ENCODE measurements at places on chromosomes 2 and 18.

GRCh38 chr2:64989982-64990614, 899 bp downstream of the SLC1A4 start:
- DNase-seq = no peak

DNA sequence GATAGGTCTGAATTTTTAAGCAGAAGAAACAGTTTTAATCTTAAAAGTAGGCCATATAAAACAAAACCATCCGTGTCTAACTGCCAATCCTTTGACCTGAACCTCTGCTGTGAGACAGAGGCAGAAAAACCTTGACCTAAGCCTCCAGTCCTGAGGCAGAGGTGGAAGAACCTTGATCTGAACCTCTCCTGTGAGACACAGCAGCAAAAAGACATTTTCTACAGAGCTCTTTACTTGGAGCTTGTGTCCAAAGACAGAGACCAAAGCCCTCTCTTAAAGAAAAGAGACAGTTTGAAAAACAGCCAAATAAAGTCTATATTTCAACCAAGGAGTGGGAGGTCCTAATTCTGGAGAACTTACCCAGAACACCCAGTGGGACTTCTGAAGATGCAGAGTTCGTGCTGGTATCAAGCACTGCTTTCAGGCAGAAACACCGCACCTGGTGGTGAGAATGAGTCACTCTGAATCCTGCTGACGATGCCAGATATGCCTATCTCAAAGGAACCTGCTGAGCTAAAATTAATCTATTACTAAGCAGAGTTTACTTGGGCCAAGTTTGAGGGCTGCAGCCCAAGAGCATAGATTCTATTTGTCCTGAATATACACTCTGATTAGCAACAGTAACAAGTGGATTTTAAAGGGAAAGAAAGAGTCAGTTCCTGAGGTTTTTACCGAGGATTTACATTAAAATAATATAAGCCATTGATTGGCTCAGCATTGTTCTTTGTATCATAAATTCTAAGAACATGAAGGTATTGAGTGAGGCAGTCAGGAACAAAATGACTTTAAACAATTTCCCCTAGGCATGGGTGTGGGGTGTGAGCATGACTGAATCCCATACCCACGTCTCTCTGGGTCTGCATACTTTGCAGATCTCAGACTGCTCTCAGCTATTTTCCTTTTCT, 806.4 kb downstream of the TRIB2 start:
- DNase-seq = no peak

GRCh38 chr2:20771299-20771698, 51.6 kb downstream of the LDAH start:
- no peak for DNase-seq

DNA sequence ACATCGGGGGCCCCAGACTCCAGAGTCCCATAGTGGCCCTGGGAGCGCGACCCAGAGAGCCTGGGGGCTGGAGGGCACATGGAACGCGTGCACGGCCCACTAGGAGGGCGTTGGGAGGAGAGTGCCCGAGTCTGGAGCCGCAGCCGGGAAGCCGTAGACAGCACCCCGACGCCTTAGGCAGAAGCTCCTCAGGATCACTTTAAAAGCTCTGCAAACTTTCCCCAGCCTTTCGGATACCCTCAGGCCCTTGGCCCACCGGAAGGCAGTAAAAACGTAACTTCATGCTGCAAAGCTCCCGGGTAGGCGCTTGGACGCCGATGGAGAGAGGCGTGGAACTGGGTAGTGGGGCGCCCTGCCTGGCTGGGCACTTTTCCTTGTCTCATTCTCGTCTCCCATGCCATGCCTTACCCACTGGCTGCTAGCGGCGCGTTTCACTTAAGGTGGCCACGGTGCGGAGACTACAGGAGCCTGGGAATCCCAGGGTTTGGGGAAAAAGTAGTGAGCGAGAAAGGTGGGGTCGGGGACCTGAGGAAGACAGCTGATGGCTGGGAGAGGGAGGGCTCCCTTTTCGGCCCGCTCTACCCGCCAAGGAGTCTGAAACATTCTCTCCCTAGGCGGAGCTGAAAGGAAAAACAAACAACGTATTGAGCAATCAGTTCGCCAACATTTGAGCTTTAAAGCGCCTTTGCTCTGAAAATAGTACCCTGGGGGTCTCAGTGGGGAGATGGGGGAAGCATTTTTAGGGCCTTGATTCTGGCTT, 141.8 kb downstream of the MEIS1 start:
- peak; percentile 59 for DNase-seq

DNA sequence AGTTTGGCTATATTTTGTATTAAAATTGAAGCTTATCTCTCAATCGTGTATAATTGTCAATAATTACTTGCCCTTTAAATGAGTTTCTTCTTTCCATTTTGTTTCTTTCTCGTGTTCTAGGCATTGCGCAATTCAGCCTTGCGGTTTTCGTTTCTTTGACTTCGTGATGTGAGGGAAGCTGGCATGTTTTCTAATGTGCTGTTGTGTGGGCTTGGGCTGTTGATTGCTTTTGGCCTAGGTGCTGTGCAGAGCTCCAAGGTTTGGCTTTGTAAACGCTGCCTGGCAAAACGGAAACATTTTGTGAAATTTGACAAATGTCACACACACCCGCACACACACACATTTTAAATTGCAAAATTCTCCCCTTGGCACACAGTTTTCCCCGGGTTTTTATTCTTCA, 242.6 kb upstream of the TCF4 start:
- no peak for DNase-seq

DNA sequence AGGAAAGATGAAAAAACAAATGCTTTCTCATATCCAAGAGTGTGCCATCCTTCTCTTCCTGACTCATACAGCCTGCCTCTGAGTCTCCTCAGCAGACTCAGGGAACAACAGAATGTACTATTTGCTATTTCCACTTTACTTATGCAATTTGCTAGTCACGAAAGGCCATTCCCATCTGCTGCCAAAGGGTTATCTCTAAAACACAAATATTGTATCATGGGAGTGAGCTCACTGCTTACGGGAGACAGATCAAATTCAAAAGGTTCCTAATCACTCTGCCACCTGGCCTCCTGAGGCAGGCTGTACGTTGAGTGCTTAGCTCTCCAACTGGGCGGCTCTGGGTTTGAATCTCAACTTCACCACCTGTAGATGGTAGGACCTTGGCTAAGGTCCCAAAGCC, 92.0 kb downstream of the GAREM1 start:
- DNase-seq = no peak

DNA sequence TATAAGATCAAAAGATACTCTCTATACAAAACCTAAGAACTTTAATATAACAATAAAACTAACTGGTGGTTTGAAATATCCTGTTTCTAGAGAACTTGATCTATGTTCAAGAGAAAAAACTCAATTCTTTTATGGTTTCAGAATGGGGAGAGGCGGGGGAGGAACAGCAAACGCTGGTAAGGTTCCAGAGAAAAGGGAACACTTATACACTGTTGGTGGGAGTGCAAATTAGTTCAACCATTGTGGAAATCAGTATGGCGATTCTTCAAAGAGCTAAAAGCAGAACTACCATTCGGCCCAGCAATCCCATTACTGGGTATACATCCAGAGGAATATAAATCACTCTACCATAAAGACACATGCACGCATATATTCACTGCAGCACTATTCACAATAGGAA, 17.2 kb downstream of the FAM98A start:
- DNase-seq = no peak

DNA sequence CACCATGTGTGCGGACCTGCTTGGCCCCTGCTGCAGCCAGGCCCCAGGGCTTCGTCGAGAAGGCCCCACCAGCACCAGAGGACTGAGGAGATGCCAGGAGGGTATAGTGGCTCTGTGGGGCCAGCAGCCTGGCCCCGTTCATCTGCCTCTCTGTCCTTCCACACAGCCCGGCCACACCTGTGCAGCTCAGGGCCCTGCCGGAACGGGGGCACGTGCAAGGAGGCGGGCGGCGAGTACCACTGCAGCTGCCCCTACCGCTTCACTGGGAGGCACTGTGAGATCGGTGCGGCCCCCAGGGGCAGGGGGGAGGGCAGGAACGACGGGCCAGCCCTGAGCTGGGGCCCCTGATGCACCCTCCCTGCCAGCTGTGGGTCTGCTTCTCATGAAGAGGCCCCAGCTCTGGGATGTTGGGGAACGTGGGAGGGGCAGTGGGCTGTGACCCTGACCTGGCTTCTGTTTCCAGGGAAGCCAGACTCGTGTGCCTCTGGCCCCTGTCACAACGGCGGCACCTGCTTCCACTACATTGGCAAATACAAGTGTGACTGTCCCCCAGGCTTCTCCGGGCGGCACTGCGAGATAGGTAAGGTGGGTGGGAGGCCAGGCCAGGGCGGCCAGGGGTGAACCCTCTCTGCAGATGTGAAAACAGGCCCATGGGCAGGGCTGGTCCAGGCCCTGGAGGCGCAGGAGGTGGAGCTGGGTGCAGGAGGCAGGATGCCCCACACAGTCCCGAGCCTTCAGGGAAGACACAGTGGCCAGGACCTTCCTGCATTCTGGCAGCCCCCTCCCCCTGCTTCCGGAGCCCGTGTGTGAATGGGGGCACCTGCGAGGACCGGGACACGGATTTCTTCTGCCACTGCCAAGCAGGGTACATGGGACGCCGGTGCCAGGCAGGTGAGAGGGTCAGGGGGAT, 50.3 kb downstream of the MTERF4 start:
- DNase-seq = no peak

DNA sequence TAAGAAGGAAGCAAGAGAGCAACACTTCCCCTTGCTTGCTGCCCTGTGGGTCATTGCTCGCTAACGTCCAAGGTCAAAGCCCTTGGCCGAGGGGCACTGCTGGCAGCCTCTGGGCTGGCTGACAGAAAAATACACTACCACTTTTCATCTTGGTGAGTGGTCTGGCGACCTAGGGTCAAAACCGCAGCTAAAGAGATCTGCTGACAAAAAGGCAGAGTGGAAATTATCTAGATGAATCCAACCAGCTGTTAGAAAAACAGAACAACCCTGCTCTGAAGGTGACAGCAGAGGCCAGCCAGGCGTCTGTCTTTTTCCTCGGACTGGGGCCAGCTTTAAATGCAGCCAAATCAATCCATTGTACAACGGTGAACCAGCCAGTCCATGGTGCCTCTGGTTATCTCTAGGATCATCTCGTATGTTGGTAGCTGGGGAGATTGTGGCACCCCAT, 92.6 kb downstream of the CD8B2 start:
- DNase-seq = no peak

GRCh38 chr2:122238006-122238559, 482.6 kb downstream of the TSN start:
- DNase-seq = no peak

All from mesothelial cell of epicardium (in vitro differentiated cells).